ENCODE measurements at places on chromosomes 12 and 14.

- DNase-seq: no peak
These were observed 34.7 kb upstream of the FZD10 start for GRCh38 chr12:130127532-130127911.

DNA sequence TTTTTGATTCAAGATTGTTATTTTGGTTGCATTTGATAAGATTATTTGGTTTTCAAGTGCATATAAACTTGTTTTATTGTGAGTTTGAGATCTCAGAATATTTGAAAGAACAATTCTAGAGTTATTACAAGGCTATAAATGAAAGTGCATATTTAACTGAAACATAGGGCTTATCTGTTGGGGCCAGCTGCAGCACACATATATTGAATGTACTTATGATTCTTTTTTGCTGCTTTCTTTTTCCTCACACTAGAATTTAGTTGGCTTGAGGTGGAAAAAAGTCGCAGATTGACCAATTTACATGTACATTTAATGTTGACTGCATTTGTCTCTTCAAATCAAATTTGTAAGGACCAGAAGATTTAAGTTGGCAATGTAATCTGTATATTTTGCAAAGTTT is 88.0 kb downstream of the PCNX1 start:
- DNase-seq: no peak

- DNase-seq: no peak
These were observed 1214.3 kb upstream of the TMEM132C start for GRCh38 chr12:127052511-127053232.

DNA sequence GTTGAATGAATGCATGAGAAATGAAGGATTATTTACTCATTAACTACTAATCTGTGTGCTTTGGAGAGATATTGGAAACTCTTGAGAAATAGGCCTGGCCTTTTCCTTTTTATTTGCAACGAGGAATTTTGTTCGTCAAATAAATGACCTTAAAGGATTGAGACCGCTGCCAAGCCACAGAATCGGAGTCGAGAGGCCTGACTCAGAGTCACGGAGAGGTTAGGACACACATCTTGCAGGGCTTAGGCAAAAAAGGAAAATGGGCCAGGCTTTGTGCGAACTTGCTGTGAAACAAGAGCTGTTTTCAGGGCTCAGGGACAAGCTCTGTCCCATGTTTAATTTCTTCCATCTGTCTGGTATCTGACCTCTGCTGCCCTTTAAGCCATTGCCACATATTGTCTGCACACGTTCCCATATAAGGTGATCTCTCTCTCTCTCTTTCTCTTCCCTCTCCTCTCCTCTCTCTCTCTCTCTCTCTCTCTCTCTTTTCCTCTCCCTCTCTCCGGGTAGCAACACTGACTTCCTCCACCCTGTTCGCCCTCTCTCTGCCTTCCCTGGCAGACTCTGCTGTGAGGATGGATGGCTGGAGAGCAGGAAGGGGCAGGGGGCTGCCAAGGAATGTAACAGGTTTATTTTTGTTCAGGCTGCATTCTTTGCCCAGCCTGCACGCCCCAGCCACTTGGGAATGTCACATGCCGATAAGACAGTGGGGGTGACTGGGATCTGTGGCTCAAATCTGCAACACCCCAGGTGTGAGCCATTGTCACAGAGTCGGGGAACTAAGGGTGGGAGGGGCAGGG is 14.9 kb upstream of the IFT81 start:
- no peak for DNase-seq

- DNase-seq: no peak
These were observed 538.5 kb downstream of the BCL11B start for GRCh38 chr14:98733536-98733935.

DNA sequence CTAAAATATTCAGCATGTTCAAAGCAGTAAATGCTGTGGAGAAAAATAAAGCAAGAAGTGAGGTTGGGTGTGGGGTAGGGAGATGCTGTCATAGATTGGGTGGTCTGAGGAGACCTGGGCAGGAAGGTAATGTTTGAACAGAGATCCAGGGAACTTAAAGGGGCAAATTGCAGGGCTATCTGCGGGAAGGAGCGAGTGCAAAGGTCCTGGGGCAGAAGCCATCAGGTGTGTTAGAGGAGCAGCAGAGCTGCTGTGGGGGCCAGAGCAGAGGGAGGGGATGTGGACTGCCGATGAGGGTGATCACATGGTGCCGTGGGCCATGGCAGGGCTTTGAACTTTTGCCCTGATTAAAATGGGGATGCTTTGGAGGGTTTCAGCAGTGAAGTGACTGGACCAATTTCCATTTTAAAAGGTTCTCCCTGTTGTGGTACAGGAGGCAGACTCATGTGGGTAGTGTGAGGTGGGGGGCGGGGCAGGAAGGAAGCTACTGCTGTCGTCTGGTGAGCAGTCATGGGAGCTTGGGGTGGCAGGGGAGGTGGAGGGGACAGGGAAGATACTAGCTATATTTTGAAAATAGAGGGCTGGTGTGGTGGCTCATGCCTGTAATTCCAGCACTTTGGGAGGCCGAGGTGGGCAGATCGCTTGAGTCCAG is 145.0 kb downstream of the AACS start:
- no peak for DNase-seq

- no peak for DNase-seq
These were observed 77.1 kb upstream of the ACTN1 start for GRCh38 chr14:69055999-69056788.

- DNase-seq: no peak
These were observed 164.3 kb downstream of the TMEM121 start for GRCh38 chr14:105690671-105691070.

DNA sequence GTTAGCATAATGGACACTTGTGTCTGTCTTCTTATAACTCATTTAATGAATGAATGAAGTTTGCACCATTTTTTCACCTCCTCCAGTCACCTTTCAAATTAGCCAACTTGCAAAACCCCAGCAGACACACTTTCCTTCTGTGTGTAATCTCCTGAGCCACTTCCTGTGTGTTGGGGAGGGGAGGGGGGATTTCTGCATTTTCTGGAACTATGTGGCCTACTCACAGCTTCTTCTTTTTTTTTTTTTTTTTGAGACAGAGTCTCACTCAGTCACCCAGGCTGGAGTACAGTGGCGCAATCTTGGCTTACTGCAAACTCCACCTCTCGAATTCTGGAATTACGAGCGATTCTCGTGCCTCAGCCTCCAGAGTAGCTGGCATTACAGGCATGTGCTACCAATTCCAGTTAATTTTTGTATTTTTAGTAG is 4.1 kb upstream of the SERPINA1 start:
- no peak for DNase-seq

GRCh38 chr14:66137081-66137480 is 349.1 kb upstream of the CCDC196 start:
- no peak for DNase-seq

DNA sequence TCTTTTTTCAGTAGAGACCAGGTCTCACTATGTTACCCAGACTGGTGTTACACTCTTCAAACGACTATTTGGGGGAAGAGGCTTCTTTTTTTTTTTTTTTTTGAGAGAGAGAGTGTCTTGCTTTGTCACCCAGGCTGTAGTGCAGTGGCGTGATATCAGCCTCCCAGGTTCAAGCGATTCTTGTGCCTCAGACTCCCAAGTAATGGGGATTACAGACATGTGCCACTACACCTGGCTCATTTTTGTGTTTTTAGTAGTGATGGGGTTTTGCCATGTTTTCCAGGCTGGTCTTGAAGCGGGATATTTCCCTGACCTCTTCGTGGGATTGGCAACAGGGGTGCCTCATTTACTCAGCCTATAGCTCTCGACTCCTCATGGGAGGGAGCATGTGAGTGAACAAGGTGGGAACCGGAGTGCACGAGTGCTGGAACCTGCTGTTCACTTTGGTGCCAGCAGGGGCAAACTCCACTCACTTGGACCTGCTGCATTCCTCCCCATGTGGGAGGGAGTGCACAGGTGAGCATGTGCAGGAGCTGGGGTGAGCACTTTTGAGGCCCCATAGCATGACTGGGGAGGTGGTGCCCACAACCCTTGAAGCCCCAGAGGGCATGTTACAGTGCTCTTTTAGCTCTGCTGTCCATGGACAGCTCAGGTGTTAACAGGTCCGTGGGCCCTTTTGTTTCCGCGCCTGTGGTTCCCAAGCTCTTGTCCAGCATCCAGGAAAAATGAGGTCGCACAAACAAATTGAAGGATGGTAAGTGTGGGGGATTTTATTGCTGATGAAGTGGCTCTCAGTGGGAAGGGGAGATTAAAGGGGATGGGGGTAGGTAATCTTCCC is 79.1 kb upstream of the HECTD1 start:
- no peak for DNase-seq

DNA sequence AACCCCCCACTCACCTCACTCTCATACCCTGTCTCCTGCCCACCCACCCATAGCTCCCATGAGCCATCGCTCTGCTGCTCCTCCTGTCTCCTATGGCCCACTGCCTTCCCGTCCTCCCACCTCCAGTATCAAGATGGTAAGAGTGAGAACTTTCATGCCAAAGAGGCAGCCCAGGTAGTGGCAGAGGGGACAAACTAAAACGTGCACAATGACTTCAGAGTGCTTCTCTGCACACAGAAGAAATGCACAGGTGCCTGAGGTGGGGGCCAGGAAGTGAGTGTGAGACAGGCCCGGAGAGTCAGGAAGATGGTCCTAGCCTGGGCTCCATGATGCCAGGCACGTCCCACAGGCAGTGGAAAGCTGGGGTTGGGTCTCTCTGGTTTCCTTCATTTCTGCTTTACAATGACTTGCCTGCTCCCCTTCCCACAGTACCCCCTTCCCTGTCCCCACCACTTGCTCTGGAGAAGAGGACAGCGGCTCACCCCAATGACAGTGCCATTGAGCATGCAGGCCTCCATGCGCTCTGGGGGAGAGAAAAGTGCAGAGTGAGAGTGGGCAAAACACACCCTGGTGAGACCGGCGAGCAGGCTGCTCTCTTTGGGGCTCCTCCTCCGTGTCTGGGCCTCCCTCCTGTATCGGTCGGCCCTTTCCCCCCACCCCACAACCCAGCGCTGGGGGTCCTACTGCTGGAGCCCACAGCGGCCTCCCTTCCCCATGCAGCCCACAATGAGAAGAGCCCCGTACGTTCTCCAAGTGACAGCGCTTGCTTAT is 22.8 kb upstream of the ANO2 start:
- DNase-seq: no peak

GRCh38 chr14:55710506-55711041 is 130.6 kb downstream of the KTN1 start:
- DNase-seq: no peak

DNA sequence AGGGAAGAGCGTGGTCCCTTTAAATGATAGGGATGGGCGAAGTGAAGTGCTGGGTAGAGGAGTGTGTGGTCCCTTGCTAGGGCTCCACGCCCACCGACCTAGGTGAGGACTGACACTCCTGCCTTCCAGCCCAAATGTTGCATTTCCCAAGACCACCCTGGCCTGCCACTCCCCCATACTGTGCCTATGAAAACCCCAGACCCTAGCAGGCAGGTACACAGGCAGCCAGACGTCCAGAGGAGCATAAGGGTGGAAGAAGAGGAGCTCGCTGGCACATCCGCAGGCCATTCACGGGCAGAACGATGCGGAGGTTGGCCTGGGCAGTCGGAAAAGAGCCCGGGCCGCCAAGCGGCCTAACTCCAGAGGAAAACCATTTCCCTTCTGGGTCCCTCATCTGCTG is 817 bp upstream of the IPO8 start:
- DNase-seq: peak; percentile 0

GRCh38 chr12:40959041-40959440 is 229.1 kb upstream of the PDZRN4 start:
- no peak for DNase-seq

Measured in stimulated activated CD4-positive, alpha-beta T cell treated with anti-CD3 and anti-CD28 coated beads, TNF-alpha, amount 100 ng/mL, for 1 hour (primary cell).